Vagina (tissue), 2 donors: ENCODE measurements at places on chromosomes 7 and 10. TPM values are rescaled to one million over a fixed set of nuclear protein-coding genes. Genes with fewer than 3 reads are reported as not detected.

DNA sequence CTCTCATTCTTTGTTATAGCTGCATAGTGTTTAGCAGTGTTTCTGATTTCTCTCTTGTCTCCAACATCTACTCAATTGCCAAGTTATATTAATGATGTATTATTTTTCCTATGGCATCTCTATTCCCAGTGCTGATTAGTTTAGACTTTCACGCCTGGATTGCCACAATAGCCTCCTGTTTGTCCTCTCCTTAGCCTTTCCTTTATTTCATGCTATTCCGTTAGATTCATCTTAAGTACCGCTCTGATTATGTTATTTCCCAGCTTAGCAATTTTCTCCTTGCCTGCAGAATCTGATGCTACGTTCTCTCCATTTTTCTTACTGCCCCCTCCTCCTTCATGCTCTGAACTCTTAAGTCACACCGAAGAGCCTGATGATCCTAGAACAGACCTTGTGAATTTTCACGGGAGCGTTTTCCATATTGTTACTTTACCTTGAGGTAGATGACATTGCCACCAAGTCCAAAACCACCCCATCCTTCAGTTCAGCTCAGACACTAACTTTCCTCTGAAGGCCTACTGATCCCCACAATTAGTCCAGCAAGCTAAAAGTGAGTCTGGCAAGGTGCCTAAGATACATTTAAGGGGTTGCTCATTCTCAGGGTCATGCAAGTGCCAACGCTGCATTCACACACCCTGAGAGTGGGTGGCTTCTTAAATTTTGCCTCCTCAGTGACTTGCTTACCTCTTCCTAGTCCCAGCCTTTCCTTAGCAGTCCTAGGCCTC lies 6.6 kb upstream of the NRF1 start:
- no peak for DNase-seq

DNA sequence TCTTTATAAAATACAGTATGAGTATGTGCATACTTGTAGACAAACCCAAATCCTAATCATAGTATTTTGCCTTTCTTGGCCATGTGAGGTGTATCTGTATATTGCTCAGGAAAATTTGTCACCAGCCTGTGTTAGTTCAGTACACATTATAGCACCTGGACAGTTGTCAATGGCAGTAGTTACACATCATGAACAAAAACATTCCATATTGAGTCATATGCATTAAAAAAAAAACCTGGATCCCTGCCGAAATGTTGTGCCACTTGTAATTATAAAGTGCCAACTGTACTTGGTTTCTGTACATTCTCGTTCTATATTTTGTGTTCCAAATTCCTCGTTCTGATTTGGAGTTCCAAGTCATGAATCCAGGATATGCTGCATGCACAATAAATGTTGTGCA lies 410.4 kb downstream of the INHBA start:
- DNase-seq: no peak

GRCh38 chr7:137166363-137166762 lies 177.2 kb downstream of the PTN start:
- no peak for DNase-seq

DNA sequence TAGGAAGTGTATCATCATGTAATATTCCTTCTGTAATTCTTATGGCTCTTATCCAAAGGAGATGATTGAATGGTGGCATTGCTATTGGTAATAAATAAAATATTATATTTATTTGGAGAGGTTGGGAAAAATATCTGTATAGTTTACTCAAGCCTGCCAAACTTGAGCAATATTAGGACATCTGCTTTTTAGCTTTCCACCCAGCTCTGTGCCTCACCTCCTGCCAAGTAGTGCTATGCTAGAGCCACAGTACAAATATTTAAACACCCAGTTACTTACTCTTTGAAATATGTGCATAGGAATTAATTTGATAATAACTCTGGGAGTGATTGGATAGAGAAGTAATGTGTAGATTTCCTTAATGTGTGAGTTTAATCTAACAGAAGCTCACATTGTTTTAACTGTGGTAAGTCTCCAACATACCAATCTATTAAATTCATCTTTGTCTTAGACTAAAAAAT lies 129.2 kb downstream of the BBS9 start:
- no peak for DNase-seq

DNA sequence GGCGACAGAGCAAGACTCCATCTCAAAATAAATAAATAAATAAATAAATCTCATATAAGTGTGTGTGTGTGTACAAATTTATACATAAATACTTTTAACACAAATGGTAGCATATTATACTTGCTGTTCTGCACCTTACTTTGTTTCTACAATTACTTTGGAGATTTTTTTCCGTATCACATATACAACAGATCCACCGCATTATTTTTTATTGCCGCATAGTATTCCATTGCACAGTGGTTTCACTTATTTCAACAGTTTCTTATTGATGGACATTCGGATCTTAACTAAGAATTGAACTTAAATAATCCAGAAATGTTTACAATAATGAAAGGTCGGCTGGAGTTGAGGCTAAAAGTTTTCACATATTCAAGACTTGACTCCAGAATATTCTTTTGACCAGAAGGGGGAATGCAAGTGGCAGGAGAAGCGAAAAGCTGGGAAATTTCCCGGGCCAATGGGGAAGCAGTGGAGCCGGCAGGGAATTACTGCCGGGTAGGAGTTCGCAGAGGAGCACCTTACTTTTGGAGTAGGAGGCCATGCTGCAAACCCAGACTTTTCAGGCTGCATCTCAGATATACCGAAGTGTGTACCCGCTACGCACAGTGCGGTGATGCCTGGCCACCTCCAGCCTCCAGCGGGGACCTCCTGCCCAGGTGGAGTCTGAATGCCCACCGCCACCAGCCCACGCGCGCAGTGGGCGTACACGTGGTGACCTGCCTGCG lies 415 bp upstream of the CNNM1 start:
- no peak for DNase-seq

GRCh38 chr10:114823077-114823463 lies 1.5 kb downstream of the FHIP2A start:
- no peak for DNase-seq

DNA sequence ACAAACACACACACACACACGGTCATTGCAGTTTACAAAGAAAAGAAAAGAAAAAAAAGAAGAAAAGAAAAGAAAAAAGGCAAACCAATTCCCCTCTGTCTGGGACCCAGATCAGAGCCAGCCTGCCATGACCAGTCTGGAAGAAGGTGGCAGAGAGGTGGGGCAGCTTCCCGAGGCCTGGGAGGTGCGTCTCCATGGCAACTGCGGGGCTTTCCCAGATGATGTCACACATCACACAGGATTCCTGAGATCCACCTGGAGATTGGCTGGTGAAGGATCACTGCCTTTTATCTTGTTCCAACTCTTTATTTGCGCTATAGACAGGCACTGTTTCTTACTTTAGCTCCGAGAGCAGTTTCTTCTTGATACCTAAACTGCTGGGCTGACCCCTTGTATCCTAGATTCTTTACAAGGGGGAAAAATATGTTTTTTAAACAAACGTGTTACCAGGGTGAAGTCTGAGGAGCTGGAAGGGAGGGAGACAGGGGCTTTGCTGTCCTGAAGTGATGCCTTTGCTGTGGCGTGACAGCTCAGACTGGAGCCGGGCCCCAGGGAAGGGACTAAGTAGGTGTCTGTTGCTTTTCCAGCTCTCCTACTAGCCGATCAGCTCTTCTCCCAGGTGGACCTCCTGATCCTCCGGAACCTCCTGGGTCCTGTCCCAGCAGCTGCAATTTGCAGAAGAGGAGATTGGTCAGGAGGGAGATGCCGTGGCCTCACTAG lies 298.5 kb downstream of the KLF6 start:
- no peak for DNase-seq

Gene CARD11
- 2.9 TPM for total RNA-seq

Gene UNCX
- total RNA-seq: not detected
